ENCODE measurements at places on chromosomes 11 and 22.

DNA sequence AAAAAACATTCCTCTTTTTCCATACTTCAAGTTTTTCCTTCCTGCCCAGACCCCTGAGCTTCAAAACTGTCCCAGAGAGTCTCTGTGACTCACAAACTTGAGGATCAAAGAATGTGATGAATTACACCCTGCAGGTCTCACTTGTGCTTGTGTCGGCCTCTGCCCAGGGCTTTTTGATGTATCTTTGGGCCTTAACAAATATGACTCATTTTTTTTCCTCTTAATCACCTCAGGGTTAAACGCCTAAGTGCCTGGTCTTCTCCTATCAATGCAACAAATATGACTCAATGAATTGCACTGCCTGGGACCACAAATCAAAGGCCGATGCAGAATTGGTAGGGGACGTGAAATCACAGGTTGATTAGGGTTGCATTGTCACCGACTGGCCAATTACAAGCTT lies 267.7 kb downstream of the LARGE1 start:
- DNase-seq: no peak

- no peak for DNase-seq
Observed at GRCh38 chr11:97702951-97703350, 1313.1 kb downstream of the JRKL start.

- no peak for DNase-seq
Observed at GRCh38 chr11:44608991-44609782, 43.7 kb downstream of the CD82 start.

DNA sequence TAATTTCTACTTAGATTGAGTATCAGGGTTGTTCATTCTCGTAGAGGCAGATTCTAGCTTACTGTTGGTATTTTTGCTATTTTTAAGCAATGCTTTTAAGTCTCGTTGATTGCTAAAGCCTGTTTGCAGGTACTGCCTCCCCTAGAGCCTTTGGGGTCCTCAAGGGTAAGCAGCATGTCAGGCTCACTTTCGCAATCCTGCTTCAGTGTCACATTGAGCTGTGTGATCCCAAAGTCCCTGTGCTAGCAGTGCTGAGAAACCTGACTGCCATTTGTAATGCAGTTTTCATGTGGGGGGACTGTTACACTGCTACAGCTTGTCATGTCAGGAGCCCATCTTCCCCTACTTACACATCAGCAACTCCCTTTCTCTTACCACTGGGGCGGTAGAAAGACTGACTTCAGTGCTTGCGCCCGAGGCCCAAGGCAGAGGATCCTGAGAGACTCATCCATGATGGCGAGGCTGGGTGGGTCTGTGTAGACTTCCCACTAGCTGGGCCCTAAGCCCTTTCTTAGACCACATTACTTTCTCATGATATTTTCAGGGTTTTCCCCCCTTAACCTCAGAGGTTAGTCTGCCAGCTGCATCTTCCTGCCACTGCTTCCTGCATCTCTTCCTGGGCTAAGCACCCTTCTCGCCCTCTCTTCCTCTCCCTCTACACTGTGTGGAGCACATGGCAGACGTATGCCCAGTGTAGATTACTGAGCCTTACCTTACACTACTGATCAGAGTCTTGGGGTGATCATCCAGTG lies 40.8 kb upstream of the ST14 start:
- no peak for DNase-seq

- DNase-seq: no peak
Observed at GRCh38 chr22:47853750-47854149, 1091.3 kb downstream of the TBC1D22A start.

DNA sequence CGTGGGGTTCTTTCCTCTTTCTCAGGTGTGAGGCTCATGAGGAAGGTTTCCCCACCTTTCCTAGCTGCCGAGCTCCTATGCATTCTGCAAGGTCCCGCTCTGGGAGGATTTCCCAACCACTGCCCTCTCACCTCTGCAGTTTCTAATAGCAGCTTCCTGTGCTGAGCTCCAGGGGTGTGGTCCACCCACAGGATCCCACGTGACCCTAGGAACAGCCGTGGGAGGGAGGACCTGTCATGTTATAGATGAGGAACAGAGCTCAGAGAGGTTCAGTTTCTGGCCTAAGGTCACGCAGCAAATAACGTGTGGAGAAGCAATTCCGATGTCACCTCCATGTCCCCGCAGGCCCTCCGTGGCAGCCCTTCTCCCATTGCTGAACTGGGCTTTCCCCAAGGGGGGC lies 38.5 kb downstream of the FLRT1 start:
- no peak for DNase-seq

GRCh38 chr11:3995307-3995706 lies 99.3 kb upstream of the RRM1 start:
- DNase-seq: no peak

GRCh38 chr22:26568207-26568706 lies 21.7 kb downstream of the TPST2 start:
- DNase-seq: no peak

- no peak for DNase-seq
Observed at GRCh38 chr11:33062137-33062536, 22.8 kb downstream of the TCP11L1 start.

DNA sequence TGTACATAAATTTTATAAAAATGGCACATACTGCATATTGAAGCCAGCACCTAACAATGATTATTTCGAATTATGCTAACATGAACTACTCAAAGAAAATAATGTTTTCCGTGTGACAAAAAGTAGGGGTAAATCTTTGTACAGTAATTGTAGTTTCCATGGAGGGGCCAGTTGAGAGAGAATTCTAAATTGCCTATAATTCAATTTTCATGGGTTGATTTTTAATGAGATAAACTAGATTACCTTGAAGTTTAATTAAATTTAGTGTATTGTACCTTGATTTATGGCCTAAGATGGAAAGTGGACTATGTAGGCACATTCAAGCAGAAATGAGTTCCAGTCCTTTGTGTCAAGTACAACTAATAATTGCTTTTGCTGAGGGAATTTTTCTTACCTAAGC lies 5.0 kb downstream of the APLP2 start:
- no peak for DNase-seq

DNA sequence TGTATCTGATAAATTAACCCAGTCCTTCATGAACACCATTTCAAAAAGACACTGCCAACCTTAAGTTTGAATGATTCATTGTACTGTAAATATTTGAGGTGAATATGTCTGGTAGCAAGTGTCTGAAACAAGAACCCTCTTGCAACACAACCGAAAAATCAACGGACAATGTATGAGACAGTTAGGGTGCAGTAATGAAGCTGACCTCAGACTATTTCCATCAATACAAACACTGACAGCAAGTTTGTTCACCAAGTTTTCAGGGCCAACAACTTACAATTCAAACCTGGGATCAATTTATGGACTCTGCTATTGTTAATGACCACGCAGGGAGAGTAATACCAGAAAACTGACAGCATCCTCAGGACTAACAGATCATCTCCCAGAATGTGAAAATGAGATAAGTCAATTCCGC lies 126.3 kb downstream of the CADM1 start:
- DNase-seq: no peak

- no peak for DNase-seq
Observed at GRCh38 chr11:66912361-66912760, 45.8 kb downstream of the PC start.

GRCh38 chr11:113664981-113665710 lies 41.0 kb downstream of the TMPRSS5 start:
- no peak for DNase-seq

DNA sequence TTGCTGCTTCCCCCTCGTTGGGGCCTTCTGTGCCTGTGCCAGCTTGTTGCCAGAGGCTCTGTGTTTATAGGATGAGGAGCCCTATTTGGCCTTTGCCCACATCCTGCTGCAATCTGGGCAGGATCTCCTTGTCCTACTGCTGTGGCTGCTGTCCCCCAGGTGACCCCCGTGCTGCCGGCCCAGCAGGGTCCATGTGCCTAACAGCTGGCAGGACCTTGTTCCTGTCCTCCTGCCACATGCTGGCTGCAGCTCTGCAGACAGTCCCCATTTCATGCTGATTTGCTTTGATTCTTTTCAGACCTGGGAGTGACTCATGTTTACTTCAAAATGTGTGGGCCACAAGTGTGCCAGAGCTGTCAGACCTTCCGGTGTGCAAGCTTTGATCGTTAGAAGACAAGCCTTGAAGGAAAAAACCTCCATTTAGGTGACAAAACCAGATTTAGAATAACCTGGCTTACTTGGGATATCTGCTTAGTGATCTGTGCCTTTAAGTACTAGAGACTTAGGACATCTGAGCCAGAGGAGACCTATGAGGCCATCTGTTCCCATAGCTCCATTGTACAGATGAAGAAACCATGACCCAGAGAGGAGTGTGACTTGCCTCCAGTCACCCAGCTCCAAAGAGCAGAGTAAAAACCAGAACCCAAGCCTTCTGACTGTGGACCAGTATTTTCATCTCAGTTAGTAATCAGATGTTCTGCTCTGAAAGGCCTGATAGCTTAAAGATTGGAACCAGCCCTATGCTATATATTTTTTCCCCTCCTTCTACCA lies 11.1 kb downstream of the NAV2 start:
- DNase-seq: no peak

GRCh38 chr11:34466802-34467488 lies 28.2 kb downstream of the CAT start:
- DNase-seq: no peak

DNA sequence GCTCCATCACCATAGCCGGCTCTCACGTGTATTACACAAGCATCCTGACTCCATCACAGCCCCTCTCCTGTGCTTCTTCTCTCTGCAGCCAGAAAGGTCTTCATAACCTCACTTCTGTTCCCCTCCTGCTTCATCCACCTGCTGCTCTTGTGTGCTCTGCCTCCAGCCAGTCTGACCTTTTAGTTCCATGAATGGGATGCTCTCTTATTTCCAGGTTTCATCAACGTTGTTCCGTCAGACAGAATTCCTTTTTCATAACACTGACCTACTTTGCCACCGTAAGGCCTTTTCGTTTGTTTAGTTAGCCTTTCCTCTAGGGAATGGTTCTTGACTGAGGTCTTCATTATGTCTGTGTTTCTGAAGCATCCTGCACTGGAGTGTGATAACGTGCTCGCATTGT lies 18.8 kb downstream of the GRAMD1B start:
- DNase-seq: no peak

GRCh38 chr11:126914941-126915340 lies 85.6 kb downstream of the KIRREL3 start:
- DNase-seq: no peak

GRCh38 chr11:67062526-67063373 lies 6.1 kb downstream of the RHOD start:
- no peak for DNase-seq

DNA sequence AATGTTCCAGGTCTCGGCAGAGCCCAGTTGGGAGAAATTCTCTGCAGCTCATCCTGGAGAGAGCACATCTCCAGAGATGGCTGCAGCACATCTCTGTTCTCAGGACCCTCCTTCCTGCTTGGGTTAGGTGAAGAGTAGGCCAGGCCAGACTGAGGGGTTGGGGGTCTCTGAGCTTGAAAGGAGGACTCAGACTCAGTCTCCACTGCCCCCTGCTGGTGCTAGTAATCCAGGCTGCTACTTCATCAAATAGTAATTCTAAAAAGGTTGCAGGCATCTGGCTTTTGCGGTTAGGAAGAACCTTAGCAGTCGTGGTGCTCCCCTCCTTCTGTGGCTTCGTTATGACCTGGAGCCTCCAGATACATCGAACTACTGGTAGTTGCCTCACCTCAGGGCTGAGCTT lies 9.7 kb downstream of the TUB start:
- DNase-seq: no peak

DNA sequence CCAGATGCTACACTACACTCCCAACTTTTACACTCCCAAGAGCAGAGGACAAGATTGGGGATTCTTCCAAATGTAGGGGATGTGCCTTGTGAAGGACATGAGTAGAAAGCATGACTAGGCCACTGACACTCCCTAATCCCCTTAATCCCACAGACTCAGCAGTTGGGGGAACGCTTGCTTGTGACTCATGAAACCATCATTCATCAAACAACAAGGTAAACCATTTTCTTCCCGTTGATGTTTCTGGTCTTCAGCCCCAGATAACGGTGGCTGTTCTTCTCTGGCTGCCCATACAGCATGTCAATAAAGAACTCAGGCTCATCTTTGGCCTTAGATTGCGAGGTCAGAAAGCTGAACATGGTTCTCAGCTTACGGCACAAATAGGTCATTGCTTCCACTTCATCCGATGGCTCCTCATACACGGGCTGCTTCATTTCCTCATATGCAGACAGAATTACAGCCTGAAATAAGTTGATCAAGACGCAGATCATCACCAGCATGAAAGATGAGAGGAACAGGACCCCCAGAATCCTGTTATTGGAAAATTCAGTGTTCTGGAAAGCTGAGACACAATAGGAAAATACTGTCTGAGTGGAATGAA lies 6.4 kb upstream of the CDPF1 start:
- DNase-seq: no peak

GRCh38 chr11:45337583-45338360 lies 51.6 kb upstream of the SYT13 start:
- no peak for DNase-seq

DNA sequence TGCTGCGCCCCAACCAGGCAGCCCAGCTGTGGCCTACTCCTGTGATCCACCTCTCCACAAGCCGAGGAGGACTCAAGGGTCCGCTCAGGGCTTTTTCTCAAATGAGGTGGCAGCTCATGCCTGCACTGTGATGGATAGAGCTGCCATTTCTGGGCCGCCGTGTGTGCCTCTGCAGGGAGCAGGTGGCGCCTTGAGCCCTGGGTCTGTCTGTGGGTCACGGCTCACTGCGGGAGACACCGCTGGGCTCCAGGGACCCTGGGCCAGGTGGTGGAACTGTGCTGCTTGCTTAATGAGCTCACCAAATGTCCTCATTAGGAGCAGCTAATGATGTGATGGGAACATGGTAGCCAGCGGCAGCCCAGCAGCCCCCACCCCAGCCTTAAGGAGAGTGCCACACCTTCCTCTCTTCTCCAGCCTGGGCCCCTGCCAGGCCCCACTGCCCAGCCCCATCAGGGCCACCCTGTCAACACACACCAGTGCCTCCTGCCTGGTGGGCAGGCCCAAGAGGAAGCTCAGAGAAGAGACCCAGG lies 50.8 kb downstream of the DHCR7 start:
- DNase-seq: no peak

DNA sequence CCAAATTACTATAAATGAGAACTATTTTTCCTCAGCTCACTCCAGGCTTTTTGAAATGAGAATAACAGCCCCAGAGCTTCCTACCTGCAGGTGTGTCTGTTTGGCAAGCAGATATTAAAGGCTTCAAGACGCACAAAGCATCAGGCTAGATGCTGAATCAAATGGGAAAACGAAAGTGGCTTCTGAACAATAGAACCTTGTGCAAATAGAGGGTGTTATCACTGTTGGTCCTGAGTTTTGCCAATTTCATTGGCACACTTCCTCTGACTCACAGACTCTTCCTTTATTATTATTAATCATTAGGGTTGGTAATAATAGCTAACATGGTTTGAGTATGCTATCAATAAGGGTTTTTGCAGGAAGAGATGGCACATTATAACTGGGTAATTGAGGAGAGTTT lies 13.4 kb downstream of the SYT13 start:
- no peak for DNase-seq

Data from hematopoietic multipotent progenitor cell treated with erythropoietin and hydrocortisone succinate and interleukin-3 and kit ligand, for 17 days (in vitro differentiated cells).